ENCODE measurements at places on chromosomes 16 and 17.

DNA sequence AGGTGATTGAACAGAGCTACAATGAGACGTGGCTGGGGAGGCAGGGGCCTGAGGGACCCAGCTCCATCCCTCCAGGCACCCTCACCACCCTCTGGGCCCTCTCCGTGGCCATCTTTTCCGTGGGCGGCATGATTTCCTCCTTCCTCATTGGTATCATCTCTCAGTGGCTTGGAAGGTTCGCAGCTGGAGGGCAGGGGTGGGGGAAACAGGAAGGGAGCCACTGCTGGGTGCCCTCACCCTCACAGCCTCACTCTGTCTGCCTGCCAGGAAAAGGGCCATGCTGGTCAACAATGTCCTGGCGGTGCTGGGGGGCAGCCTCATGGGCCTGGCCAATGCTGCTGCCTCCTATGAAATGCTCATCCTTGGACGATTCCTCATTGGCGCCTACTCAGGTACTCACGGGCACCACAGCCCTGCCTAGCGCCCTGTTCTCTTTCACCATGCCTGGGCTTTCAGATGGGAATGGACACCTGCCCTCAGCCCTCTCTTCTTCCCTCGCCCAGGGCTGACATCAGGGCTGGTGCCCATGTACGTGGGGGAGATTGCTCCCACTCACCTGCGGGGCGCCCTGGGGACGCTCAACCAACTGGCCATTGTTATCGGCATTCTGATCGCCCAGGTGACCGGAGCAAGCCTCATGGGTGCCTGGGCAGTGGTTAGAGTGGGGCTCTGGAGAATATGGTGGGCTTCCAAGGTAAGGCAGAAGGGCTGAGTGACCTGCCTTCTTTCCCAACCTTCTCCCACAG is 2.1 kb downstream of the SLC2A4 start:
- no peak for DNase-seq

DNA sequence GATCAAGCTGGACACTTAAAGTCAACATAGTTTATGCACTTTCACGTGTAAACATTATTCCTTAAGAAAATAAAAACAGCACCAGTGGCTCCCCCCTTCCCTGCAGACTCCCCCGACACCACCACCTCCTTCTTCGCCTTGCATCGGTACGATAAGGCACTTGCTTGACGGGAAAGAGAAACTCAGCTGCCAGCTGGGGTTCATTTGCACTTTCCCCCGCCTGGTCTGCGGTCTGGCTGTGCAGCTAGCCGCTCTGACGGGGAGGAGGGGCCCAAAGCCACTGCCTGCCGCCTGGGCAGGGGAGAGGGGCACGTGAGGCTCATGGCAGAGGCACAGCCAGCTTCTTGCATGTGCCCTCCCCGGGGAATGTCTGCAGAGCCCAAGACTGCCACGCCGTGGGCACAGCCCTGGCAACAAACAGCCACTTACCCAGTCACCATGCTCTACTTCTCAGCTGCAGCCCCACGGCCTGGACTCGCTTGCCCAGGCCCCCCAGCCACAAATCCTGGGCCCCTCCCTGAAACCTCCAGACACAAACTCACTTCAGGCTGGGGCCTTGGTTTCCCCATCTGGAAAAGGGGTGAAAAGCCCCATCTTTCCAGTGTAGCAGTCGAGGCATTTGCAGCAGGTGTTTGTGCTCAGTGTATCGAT is 16.5 kb upstream of the PRM1 start:
- DNase-seq = peak; percentile 68

GRCh38 chr17:61448042-61448441 is 4.2 kb upstream of the TBX4 start:
- no peak for DNase-seq

GRCh38 chr17:51533219-51533618 is 272.9 kb downstream of the UTP18 start:
- DNase-seq = no peak

- DNase-seq = no peak
Observed at GRCh38 chr16:67156143-67156844, 3.4 kb downstream of the TRADD start.

DNA sequence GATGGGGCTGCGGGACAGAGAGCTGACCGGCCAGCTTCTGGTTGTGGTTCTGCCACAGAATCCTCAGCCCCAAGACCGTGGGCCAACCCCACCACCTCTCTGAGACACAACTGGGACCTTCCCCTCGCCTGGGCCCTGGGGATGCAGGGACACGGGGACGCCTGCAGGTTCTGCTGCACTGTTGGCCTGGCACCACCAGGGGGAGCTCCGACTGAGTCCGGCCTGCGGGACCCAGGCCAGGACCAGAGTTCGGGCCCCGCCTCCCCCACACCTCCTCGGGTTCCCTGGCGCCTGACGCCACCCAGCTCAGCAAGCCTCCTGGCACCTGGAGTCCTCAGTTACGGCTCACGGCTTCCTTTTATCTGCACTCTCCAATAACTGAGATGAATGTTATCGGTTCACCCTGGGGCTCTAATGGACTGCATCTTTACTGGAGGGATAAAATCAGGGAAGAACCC is 27.3 kb downstream of the TBC1D16 start:
- peak; percentile 78 for DNase-seq

GRCh38 chr17:19978805-19979211 is 1.2 kb upstream of the AKAP10 start:
- DNase-seq = no peak

- DNase-seq = no peak
Observed at GRCh38 chr16:12082226-12082887, 105.8 kb downstream of the SNX29 start.

- DNase-seq = peak; percentile 20
Observed at GRCh38 chr17:66633317-66633965, 201.5 kb upstream of the CACNG5 start.

GRCh38 chr17:16052486-16052885 is 52.9 kb downstream of the TTC19 start:
- DNase-seq = no peak

- DNase-seq = no peak
Observed at GRCh38 chr17:62996221-62996620, 30.2 kb downstream of the TANC2 start.

DNA sequence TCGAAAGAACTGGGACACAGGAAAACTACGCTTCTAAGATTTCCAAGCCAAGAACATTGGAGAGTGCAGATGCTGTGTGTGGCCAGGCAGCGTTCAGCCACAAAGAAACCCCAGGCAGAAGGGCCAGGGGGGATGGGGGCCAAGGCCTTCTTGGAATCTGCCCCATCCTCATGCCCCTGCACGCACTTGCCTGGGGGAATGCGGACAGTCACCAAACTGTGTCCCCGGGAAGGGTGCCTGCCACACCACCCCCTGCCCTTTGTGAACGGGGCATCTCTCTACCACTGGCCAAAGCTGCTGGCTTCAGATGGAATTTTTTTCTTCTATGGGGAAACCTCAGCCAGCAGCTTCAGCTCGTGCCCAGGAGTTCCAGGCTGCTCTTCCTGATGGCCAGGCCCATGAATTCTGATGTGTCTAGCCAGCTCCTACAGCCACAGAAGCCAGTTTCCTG is 32.0 kb upstream of the DNAH17 start:
- no peak for DNase-seq

- DNase-seq = peak; percentile 48
Observed at GRCh38 chr16:68704232-68704867, 32.7 kb upstream of the CDH1 start.

GRCh38 chr16:23496821-23497542 is 13.3 kb downstream of the GGA2 start:
- DNase-seq = no peak
